ENCODE measurements at places on chromosomes 13 and 19. TPM values are rescaled to one million over a fixed set of nuclear protein-coding genes. Genes with fewer than 3 reads are reported as not detected.

DNA sequence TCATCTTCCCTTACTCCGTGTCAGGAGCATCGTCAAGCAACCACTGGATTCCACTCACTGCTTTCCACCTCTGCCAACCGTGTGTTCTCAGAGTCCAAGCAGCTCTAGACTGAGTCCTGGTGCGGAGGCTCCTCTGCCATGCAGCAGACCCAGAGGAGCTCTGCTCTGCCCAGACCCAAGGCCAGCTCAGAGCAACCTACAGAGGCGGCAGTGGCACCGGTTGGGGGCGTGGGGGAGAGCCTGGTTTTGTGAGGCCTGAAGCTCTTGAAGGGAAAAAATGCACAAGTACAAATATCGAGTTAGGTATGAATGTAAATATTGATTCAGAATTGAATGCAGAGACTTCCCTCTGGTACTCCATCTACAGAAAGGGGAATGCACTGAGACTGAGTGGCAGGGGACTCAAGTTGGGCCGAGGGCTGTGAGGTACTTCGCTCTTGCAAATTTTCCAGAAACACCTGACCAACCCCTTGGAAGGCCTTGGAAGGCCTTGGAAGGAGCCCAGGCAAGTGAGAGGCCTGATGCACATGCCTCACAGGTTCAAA, 46.7 kb downstream of the GJA3 start:
- no peak for DNase-seq

DNA sequence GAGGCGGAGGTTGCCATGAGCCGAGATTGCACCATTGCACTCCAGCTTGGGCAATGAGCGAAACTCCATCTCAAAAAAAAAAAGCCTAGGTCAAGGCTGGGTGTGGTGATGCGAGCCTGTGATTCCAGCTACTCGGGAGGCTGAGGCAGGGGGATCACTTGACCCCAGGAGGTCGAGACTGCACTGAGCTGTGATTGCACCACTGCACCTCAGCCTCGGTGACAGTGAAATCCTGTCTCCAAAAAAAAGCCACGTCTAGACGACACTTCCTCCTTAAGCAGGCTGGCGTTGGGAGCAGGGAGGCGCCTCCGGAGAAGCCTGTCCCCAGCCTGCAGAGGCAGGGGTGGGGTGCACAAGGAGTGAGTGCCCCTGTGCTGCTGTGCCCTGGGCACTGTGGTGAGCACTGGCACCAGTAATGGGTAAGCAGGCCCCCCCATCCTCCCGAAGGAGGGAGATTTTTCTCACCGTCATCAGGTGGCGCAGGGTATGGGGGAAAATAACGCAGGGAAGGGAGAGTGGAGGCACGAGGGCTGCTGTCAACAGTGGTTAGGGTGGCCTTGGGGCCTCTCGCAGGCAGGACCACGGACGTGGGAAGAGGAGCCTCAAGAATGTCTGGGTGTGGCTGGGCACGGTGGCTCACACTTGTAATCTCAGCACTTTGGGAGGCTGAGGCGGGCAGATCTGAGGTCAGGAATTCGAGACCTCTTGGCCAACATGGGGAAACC, 706 bp downstream of the P2RY11 start:
- DNase-seq: no peak

DNA sequence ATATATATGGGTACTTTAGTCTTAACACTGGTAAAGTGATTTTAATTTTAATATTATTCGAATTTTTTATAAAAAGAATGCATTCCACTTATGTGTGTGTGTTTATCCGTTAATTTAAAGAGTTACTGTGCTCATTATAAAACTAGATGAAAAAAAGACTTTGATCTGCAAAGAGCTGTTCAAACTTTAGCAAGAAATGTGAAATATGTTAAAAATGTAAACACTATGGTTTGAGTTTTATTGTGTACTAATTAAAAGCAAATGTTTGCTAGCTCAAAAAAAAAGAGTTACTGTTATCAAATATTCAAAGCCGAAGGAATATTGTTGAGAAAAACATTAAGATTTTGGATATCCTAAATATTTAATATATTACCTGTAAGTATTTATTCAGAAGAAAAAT, 34.5 kb downstream of the UFM1 start:
- DNase-seq: no peak

Gene IZUMO2
- not detected for total RNA-seq

DNA sequence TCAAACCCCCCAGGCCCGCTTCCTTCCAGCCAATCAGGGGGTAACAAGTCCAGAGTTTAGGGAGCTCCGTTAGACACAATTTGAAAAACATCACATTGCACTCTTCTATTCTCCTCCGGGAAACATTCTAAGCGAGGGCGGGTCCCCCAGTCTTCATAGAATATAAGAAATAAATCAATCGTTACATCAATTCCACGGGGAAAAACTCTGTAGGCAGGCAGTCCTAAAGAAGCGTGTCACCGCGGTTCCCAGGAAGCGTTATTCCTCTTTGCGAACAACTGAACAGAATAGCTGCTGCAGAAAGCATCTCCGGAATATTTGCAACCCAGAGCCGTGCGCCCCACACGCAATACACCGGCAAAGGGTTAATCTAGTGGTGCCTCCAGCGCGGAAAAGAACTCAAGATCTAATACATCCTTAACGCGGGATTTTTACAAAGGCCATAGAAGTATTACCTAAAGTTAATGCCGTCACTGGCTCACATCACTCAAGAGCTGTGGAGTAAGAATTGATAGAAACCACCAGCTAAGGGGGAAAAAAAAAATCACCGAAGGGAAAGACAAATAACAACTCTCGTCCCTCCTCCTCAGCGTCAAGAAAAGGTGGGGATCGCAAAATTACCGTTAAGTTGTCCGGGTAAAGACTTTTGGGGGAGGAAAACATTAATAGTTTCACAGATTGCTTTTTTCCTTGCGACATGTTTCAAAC, 65.1 kb downstream of the KCNRG start:
- peak; percentile 74 for DNase-seq

Gene ZNF729
- total RNA-seq: not detected

DNA sequence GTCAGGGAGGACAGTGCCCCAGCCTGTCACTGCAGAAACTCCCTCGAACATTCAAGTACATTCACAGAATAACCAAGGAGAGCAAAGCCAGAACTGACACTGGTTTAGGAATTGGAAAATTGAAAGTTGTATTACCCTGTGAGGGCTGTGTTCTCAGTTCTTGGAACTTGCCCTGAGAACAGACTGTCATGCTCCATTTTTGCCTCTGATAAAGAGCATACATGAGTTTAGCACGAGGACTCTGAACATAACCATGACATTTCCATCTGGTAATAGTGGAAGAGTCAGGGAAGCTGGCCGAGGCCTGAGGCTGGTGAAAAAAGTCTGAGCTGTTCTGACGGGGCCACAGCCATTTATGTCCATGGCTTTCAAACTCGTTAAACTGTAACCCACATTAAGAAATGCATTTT, 15.2 kb upstream of the SLC25A30 start:
- no peak for DNase-seq

Gene ZFP36
- total RNA-seq: 6.8 TPM

GRCh38 chr13:106415971-106416370, 119.5 kb downstream of the EFNB2 start:
- DNase-seq: no peak

GRCh38 chr19:37655689-37656371, 565 bp upstream of the ZFP30 start:
- DNase-seq: peak; percentile 86

GRCh38 chr19:892243-892893, 619 bp downstream of the MED16 start:
- no peak for DNase-seq

- DNase-seq: no peak
Measured at GRCh38 chr19:28889941-28890670, 322.8 kb downstream of the UQCRFS1 start.

- DNase-seq: no peak
Measured at GRCh38 chr13:78047151-78047550, 128.5 kb upstream of the EDNRB start.

- no peak for DNase-seq
Measured at GRCh38 chr19:35414442-35414841, 33.6 kb upstream of the FFAR2 start.

Gene ZNF530
- total RNA-seq: 9.0 TPM

Gene CDX2
- not detected for total RNA-seq

DNA sequence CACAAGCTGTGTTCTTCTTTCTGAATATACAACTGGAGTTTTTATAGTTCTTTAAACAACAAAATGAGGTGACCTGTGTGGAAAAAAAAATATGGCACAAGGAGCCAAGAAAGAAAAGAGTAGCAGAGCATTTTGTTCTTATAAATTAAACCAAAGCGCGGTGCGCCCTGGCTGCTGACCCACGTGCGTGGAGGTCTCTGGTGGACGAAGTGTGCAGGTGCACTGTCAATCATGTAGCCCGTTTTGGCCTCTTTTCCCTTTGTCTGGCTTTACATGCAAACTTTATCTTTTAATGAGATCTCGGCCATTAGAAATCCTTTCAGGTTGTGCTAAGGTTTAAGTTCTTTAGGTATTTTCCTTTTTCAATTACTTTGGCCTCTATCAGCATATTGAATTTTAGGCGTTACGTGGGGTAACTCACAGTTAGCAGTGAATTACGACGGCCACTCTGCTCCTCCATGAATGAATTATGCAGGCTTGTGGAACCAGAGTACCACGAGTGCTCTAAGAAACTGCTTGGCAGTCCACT, 443.9 kb upstream of the SLC10A2 start:
- no peak for DNase-seq

GRCh38 chr13:106433066-106433465, 102.4 kb downstream of the EFNB2 start:
- DNase-seq: no peak

Gene F10
- total RNA-seq: 1.3 TPM

- no peak for DNase-seq
Measured at GRCh38 chr13:107374038-107374437, 806.1 kb upstream of the ARGLU1 start.

- no peak for DNase-seq
Measured at GRCh38 chr13:36480726-36481427, 48.6 kb downstream of the CCNA1 start.

DNA sequence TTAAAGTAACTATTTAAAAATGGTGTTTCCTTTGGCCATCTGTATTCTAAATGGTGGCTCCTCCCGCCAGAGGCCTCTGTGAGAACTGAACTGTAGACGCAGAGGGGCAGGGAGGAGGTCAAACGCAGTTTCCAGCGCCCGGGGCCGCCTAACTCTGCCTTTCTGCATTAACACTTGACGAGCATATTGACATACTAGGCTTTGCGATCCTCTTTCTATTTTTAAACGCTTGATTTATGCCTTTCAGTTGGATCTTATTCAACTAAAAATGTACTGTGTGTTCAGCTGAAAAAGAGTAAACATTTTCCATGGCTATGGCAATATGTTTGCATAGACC, 74.7 kb downstream of the SPACA7 start:
- DNase-seq: no peak

- DNase-seq: no peak
Measured at GRCh38 chr13:99516153-99516929, 15.1 kb downstream of the TM9SF2 start.

DNA sequence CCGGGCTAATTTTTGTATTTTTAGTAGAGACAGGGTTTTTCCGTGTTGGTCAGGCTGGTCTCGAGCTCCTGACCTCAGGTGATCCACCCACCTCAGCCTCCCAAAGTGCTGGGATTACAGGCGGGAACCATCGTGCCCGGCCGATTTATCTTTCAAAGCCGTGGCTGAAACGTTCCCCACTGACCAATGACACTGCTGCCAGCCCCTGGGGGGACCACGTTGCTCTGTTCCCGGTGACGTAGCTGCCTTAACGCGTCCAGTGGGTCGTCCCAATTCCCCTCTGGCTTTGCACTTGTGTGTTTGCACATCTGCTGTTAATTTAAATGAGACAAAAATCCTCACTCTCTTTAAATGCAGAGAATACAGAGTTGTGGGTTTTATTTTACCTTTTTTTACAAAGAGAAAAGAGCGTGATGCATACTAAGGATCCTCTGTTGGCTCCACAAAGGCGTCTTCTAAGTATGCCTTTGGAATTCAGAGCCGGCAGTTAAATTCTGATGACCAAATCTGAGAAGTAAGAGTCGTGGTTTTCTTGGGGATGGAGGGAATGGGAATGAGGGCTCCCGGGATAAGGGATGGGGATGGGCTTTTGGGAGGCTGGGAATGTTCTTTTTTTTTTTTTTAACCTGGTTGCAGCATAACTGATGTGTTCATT, 18.6 kb upstream of the LMTK3 start:
- no peak for DNase-seq

Gene APOC4
- total RNA-seq: not detected

GRCh38 chr19:35868172-35868822, at the start of gene APLP1:
Gene APLP1 (plus strand): TSS chr19:35868574. CDS start chr19:35868637, 63 bp downstream.
- DNase-seq: peak; percentile 53

- no peak for DNase-seq
Measured at GRCh38 chr13:40790154-40790616, 774 bp downstream of the SLC25A15 start.

Gene CYP2A6
- not detected for total RNA-seq

DNA sequence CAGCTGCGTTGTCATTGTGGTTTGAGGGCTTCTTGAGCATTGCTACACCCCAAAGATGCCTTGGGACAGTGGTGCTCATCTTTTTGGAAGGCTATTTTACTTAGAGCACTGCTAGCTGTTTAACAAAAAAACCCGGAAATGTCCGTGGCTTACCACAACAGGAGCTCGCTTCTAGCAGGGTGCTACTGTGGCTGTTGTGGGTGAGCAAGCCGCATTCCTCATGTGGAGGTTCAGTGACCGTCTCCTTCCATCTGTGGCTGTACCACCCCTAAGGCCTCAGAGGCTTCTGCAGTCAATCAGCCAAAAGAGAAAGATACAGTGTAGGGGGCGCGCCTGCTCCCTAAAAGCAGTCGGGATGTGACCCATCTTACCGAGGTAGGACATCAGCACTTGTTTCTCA, 1004.2 kb downstream of the UQCRFS1 start:
- peak; percentile 40 for DNase-seq

DNA sequence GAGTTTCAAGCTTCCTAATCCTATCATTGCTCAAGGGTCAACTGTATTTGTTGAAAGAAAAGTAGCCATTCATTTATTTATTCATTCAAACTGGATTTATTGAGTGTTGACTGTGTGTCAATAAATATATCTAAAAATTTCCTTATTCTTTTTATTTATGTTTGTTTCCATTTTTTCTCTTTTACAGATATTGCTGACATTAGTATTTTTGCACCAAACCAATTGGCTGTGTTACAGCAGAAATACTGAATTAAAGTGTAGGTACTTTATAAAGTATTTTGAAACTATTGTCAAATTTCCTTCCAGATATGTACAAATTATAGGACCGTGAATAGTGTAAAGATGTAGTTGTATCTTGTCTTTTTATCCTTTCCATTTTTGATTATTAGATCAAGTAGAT, 692.0 kb upstream of the SLC10A2 start:
- no peak for DNase-seq

DNA sequence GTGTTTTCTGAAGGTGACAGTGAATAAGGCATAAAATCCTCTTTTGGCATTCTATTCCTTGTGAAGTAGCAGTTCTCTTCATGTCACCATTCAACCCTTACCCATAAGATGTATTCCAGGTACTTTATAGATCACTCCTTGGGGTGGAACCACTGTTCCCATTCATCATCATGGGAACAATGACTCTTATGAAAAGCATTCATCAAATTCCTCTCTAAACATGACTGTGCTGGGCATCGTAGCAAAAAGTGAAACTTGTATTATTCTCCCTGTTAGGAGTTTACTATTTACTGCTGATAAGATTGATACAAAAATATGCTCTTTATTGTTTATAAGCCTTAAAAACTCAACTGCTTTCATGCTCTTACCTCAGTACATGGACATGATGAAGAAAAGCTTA, 793.4 kb downstream of the LIG4 start:
- no peak for DNase-seq

Gene FGF9
- total RNA-seq: 2.4 TPM

Gene VSTM1
- total RNA-seq: not detected

Gene WBP4
- total RNA-seq: 12.1 TPM

- DNase-seq: no peak
Measured at GRCh38 chr19:1657746-1658145, 5.3 kb upstream of the TCF3 start.
